ENCODE measurements at places on chromosomes 3 and 15.

GRCh38 chr3:171380711-171381425 lies 79.3 kb downstream of the TNIK start:
- DNase-seq = no peak

GRCh38 chr3:114789803-114790202 lies 357.3 kb downstream of the ZBTB20 start:
- DNase-seq = no peak

DNA sequence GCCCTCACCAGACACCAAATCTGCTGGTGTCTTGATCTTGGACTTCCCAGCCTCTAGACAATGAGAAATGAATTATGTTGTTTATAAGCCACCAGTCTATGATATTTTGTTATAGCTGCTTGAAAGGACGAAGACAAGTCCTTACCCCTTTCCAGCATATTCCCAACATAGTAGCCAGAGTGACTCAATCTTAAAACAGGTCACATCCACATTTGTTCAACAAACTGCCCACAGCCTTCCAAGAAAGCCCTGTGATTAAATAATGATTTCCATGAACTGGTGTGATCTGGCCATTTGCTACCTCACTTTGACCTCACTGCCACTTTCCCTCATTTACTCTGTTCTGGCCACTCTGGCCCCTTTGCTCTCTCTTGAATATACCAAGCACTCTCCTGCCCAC lies 193.7 kb upstream of the CFAP20DC start:
- no peak for DNase-seq

- no peak for DNase-seq
Observed at GRCh38 chr15:28878209-28878608, 7.6 kb upstream of the APBA2 start.

DNA sequence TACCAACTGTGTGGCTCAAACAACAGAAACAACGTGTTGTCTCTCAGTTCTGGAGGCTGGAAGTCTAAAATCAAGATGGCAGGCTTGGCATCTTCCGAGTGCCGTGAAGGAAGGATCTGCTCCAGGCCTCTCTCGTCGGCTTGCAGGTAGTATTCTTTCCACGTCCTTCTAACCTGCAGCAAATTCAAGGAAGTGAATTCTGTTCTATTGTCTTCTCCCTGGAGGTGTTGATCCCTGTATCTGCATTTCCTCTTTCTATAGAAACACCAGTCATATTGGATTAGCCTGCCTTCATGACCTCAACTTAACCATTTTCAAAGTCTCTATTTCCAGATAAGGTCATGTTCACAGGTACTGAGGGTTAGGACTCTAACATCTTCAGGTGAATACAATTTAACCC lies 512.1 kb downstream of the GABRG3 start:
- DNase-seq = no peak

DNA sequence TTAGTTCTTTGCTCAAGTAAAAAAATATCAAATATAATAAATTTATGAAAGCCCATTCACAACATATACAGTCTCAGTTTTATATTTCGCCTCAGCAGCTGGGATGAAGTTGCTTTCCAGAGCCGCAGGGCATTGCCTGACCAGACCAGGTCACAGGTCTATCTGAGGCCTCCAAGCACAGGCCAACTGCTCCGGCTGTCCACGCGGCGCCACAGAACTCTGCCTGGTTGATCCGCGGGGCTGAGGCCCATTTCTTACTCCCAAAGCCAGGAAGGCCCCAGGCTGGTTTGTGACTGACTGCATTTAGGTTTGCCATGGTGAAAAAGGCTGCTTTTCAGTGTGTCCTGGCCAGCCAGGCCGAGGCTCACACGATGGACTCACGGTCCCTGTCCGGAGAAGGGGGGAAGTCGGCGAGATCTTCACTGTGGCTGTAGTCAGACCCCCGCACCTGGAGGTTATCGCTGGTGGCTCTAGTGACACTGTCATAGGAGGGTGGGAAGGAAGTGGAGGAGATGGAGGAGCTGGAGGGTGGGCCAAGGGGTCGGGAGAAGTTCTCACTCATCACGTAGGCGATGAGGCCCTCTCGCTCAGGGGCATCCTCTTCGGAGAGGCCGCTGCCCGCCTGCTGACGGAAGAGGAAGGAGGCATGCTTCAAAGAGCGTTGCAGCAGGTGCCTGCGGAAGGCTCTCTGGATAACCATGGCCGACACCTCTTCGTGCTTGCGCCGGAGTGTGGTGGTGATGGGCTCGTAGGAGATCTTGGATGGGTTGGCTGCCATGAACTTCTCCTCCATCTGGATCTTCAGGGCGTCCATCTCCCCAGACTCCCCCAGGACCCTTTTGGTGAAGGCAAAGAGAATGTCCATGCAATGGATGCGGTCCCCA lies 54.1 kb downstream of the EXOG start:
- DNase-seq = no peak

DNA sequence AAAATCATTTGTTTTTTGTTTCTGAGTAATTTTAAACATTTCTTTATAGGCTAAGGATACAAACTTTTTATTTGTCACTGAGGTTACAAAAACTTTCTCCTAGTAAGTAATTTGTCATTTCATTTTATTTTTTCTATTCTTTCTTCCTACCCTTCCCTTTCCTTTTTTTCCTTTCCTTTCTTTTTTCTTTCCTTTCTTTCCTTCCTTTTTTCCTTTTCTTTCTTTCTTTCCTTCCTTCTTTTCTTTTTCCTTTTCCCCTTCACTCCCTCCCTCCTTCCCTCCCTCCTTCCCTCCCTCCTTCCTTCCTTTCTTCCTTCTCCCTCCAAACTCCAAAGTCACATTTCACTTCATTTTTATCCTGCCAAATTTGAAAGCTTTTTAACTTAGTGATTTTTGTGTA lies 115.1 kb upstream of the FAN1 start:
- DNase-seq = no peak

DNA sequence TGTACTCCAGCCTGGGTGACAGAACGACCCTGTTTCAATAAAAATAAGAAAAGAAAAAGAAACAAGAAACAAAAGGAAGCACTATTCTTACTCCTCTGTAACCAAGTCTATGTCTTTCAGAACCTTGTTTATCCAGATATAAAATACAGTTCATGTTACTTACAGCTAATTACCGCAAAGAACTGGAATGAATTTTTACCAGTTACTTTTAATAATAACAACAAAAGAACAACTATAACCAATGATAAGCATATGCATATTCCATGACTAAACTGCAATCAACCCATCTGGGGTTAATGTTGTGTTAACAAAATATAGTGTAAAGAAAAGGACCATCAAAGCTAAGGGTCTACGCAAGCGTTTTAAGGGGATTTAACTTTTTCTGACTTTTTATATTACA lies 123.2 kb downstream of the SNRK start:
- no peak for DNase-seq

GRCh38 chr3:54085936-54086335 lies 36.4 kb upstream of the CACNA2D3 start:
- no peak for DNase-seq

DNA sequence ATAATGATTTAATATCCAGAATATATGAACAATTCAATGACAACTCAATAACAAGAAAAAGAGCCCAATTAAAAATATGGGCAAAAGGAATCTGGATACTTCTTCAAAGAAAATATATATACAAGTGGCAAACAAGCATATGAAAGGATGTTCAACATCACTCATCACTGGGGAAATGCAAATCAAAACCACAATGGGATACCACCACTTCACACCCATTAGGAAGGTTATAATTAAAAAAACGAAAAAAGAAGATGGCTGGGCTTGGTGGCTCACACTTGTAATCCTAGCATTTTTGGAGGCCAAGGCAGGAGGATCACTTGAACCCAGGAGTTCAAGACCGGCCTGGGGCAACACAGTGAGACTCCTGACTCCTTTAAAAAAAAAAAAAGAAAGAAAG lies 4.1 kb downstream of the CCDC12 start:
- DNase-seq = no peak

DNA sequence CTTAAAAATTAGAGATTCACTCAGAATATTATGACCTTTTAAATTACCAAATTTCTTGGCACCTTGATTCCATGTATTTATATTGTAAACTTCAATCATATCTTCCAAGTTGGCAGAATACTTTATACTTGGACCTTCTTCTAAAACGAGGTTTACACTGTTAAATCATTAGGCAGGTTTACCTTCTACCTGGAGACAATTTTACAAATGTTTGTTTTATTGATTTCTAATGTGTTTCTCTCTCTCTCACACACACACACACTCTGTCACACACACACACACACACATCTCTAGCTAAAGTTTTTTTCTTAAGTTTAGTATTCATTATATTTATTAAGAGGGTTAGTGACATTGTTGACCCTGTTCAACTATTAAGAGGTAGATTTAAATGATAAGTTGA lies 1155.6 kb downstream of the NSUN3 start:
- DNase-seq = no peak

GRCh38 chr3:185887066-185887465 lies 50.7 kb downstream of the TRA2B start:
- no peak for DNase-seq

GRCh38 chr15:71103102-71103676 lies 12.1 kb upstream of the THSD4 start:
- no peak for DNase-seq

DNA sequence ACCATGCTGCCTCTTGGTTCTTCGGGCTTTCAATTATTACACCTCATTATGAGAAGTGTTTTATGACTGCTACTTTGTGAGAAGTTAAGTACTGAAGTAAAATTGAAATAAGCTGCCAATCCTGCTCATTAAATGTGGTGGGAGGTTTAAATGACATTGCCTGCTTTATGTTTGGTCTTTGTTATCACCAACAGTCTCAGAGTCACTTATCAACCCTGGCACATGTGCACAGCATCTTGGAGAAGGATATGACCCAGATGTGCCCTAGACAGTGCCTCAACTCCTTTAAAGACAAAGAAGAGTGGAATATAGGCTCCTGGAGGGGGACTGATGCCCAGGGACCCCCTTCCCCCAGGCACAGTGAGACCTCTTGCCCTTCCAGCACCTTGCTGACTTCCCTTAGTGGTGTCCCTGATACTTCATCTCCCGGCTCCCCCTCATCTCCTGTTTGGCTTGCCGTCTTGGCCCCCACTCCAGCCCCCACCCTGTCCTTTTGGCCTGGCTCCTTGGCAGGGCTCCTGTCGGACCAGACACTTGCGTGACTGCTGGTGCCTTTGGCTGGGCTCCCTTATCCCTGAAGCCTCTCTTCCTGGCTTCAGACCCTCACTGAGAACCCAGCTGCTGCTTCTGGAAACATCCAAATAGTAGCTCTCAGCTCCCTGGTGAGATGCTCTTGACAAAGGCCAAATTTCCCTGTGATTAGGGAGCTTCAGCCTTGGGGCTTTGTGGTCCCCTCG lies 39.8 kb downstream of the ARHGAP31 start:
- DNase-seq = no peak

DNA sequence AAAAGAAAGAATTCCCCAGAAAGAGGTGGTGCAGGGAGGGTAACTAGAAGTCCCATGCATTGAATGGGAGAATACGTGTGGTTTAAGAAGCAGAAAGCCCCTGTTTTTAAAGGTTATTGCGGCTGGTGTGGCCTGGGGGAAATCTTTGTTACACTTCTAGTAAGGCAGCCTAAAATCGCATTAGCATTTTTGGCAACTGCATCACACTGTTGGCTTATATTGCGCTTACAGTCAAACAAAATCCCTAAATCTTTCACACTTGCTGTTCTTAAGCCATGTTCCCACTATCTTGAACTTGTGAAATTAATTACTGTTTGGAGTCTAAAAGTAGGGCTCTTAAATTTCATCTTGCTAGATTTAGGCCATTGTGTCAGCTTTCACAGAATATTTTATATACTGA lies 66.0 kb upstream of the GOLIM4 start:
- no peak for DNase-seq

DNA sequence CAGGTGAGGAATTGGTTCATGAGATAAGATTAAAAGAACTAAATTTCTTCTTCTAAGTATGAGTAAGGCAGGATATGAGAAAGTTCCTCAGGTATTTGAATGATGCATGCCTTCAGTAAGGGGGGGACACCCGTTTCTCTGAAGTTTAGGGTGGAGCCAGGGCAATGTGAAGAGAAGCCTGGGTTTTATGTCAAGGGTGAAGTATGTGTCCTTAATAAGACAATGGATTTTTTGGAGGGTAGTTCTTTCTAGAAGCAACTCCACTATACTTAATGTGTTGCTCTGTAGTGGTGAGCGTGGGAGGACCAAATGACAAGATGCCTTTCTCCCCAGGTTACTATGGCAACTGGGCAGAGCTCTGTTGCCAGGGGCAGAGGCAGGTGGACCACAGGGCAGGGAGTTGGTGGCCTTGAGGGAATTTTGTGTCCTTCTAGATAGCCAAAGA lies 44.0 kb downstream of the PHLDB2 start:
- no peak for DNase-seq

DNA sequence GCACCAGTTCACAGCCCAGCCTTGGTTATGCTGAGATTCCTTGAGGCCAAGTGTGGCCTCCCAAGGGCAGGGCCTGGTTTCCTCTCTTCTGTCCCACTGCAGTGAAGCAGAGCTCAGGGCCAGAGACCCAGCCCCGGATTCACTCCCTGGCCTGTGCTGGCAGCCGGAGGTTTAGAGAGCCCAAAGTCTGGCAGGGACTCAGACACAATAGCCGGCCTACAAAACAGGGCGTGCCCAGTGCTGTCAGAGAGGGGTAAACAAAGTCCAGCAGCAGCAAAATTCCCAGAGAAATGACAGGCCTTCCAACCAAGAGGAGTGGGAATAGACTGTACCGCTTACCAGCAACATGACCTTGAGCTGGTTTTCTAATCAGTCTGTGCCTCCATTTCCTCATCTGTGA lies 14.0 kb downstream of the VIPR1 start:
- no peak for DNase-seq

DNA sequence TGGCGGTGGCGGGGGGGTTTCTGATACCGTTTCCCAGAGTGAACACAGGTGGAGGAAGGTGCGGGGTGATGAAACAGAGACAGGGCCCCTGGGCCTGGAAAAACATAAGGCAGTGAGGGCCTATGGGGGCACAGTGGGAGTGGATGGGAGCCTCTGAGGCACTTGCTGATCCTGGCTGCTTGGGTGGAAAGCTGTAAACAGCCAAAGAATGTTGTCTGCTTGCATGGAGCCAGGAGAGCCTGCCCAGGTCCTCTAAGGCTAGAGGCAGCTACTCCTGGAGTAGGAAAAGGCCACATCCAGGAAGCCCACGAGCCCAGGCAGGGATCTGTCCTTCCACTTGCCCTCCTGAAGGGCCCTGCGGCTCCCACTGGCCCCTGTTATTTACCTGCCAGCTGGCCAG lies 2.9 kb upstream of the SEMA3B start:
- no peak for DNase-seq

- no peak for DNase-seq
Observed at GRCh38 chr15:31439328-31439727, 112.7 kb downstream of the KLF13 start.

GRCh38 chr3:151593928-151594327 lies 133.1 kb upstream of the IGSF10 start:
- no peak for DNase-seq

DNA sequence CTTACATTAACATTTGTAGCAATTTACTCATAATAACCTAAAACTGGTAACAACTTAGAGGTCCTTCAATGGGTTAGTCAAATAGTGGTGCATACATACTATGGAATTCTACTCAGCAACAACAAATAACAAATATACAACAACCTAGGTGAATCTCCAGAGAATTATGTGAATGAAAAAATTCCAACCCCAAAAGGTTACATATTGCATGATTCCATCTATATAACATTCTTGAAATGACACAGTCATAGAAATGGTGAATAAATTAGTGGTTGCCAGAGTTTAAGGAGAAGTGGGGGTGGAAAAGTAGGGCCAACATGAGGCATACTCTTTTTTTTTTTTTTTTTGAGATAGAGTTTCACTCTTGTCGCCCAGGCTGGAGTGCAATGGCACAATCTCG lies 12.7 kb upstream of the SNTN start:
- DNase-seq = no peak

GRCh38 chr3:38164643-38164951 lies 740 bp upstream of the OXSR1 start:
- DNase-seq = no peak
